ENCODE measurements at places on chromosomes 2 and 18.

GRCh38 chr2:3986063-3986462 is 282.7 kb downstream of the DCDC2C start:
- DNase-seq: no peak

GRCh38 chr2:226079196-226079595 is 679.7 kb downstream of the NYAP2 start:
- no peak for DNase-seq

DNA sequence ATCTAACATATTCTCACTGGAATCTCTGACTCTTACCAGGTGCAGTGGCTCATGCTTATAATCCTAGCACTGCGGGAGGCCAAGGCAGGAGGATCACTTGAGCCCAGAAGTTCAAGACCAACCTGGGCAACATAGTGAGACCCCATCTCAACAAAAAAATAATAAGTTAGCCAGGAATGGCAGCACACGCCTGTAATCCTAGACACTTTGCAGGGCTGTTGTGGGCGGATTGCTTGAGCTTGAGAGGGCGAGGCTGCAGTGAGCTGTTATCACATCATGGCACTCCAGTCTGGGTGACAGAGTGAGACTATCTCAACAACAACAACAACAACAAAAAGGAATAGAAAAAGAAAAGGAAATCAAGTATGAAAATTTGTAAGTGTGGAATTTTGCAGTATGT is 306.5 kb upstream of the CYP26B1 start:
- no peak for DNase-seq

- DNase-seq: no peak
Observed at GRCh38 chr2:26330604-26331003, 15.3 kb upstream of the SELENOI start.

- DNase-seq: no peak
Observed at GRCh38 chr2:55965966-55966365, 42.4 kb upstream of the EFEMP1 start.

Measured in EL (cell line).